ENCODE measurements at places on chromosomes 5 and 9.

GRCh38 chr5:11619339-11620024, 284.8 kb downstream of the CTNND2 start:
- no peak for DNase-seq

- no peak for DNase-seq
Observed at GRCh38 chr9:84894859-84895258, 225.3 kb downstream of the NTRK2 start.

GRCh38 chr5:35780236-35780635, 76.5 kb upstream of the IL7R start:
- DNase-seq, result peak; percentile 63

GRCh38 chr9:108521063-108521590, 334.7 kb downstream of the ACTL7B start:
- DNase-seq, result no peak

GRCh38 chr5:171275841-171276544, 33.1 kb upstream of the TLX3 start:
- no peak for DNase-seq

DNA sequence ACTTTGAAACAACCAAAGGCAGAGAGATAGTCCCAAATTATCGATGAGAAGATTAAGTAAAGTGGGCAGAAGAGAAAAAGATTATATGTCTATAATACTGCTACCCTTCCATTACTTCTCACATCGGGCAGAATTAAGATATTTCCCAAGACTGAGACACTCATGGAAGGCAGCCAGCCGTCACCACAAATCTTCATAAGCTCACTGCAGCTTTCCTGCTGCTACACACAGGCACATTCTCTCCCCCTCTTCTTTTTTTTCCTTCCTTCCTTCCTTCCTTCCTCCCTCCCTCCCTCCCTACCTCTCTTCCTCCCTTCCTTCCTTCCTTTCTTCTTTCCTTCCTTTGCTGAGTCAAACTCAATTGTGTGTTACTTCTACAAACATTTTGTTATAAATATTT, 58.7 kb upstream of the SPATA31C2 start:
- DNase-seq, result no peak

- no peak for DNase-seq
Observed at GRCh38 chr5:87231037-87231808, 36.5 kb upstream of the RASA1 start.

DNA sequence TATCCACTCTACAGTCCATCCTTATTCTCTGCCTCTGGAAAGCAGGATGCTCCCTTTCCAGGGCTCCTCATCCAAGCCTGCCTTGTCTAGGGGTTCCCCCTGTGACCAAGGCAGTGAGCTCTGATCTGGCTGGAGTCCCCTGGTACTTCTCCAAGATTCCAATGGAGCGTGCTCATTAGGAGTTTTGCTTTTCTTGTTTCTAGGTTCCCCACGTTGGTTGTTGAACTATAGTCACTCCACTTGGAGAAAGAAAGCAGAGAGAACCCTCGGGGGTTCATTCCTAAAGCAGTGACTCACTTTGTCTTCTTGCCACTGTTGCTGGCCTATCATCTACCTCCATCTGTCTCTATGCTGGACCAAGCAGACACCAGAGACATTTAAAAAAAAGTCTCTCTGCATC, 192.6 kb downstream of the TLE4 start:
- no peak for DNase-seq

GRCh38 chr5:96565582-96566265, 96.5 kb upstream of the CAST start:
- peak; percentile 53 for DNase-seq

DNA sequence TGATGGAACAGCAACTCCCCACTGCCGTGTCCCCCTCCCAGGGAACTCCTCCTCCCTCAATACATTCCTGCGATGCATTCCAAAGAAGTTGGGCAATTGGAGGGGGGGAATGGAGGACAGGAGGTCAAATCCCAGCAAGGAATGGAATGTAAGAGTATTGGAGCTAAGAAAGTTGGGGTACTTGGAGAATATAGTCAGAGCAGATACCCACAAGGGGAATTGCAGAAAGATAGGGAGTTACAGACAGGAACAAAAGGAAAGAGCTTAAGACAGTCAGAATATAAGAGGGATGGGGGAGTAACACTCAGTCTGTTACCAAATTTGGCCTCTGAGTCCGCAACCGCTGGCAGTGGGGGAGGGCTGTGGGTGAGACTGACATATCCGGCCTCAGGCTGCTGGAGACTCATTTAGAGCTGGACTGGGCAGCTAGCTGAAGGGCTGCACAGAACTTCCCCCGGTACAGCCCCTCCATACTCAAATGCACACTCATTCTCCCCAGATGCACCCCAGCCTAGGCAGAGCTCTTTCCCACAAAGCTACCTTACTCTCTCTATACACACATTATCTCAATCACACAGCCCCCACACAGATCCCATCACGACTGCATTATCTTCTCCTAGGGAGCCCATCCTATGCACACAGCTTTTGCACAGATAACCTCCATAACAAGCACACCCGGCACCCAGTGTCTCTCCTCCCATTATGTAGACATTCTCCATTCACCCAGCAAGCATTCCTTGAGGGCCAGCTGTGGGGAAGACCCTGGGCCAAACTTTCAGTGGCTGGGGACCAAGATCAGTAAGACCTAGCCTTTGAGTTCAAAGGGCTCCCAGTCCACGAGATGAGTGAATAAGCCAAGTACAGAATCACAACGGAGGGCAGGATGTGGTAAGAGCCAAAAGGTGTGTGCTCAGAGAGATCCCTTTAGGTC, 3.7 kb downstream of the TLN1 start:
- DNase-seq, result peak; percentile 75

GRCh38 chr9:114820776-114821501, 15.1 kb upstream of the TNFSF15 start:
- no peak for DNase-seq

DNA sequence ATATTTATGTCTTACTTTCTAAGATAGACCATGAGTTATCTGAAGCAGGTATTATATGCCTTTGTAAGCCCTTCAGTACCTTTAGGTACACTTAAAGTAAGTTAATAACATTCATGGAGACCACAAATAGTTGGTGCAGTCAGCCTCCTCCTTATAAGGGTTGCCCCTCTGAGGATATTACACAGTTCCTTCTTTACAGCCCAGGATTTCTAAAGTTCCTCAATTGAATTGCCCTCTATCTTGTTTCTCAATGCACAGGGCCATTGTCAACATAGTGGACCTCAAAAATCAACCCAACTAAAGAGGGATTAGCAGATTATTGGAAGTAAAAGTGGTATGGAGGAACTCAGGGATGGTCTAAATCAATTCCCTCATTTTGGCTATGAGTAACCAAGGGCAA, 50.3 kb downstream of the HMHB1 start:
- no peak for DNase-seq

- DNase-seq, result no peak
Observed at GRCh38 chr9:95342571-95342970, 25.1 kb upstream of the FANCC start.

GRCh38 chr5:78509884-78510769, 138.4 kb downstream of the LHFPL2 start:
- DNase-seq, result peak; percentile 35

- DNase-seq, result peak; percentile 4
Observed at GRCh38 chr5:43729846-43730478, 127.0 kb downstream of the NNT start.

- no peak for DNase-seq
Observed at GRCh38 chr5:58770136-58770535, 187.3 kb downstream of the RAB3C start.

DNA sequence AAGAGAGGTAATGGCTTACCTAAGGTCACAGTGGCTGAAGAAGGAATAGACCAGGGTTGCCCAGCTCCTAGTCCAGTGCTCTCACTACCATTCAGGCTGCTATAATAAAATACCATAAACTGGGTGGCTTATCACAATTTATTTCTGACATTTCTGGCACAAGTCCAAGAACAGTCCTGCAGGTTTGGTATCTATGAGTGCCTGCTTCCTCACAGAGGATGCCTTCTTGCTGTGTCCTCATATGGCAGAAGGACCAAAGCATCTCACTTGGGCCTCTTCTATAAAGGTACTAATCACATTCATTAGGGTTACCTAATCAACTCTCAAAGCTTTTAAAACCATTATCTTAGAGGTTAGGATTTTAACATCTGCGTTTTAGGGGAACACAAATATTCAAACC, 17.2 kb downstream of the STARD4 start:
- DNase-seq, result no peak

DNA sequence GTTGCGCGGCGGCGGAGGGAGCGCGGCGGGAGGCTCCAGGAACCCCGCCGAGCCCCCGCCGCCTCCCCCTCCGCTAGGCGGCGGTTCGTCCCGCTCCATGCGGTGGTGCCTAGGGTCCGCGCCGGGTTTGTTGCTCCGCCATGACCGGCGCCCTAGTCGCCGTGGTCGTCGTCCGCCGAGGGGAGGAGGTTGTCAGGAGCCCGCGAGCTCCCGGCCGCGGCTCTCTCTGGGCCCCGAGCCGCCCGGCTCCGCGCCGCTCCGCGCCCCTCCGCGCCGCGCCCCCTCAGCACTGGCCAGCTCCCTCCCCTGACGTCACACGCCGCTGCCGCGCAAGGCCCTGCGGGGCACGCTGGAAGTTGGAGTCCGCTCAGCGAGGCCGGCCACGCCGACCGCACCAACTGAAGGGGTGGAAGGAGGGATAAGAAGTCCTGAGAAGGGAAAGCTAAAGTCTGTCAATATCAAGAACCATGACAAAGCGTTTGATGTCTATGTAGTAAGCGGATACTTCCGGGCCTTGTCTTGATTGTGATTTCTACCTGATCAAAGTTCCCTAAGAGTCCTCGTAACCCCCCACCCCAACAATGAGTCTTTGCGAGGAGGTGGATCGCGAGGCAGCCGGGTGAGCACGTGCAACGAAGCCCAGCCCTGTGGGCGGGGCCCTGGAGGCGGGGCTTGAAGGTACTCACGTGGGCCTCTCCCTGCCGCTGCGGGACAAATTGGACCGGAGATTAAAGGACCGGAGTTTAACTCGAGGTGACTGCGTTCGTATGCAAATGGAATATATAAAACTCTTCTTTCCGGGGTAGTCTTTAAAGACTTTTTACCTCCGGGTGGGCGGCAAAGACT, at the start of gene NR6A1:
Gene NR6A1 (minus strand): TSS at position 291 of the 846 bp plus-strand sequence.
- peak; percentile 94 for DNase-seq

DNA sequence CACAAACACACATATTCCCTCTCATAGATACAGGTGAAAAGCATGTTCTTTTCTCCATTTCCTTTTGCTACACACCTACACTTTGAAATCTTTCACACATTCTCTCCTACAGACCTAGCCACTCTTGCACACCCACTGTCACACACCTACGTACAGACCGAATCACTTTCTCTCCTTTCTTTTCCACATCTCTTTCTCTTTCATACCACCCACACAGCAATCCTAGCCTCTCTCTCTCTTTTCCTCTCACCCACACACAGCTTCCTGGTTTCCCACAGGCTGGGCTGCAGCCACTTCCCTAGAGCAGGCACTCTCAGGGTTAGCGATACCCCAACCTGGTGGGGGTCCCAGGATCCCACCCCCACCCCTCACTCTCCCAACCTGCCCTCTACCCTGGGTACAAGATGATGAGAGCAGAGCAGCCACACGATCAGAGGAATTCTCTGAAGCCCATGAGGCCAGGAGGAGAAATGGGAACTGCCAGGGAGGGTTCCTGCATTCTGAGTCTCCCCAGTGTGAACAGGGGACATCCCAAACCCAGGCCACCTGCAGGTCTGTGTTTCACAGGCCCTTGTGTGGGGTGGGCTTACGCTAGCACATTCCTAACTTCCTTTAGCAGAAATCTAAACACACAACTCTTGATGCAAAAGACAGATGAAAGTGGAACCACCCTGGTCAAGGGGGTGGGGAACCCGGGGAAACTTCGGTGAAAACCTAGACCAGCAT, 17.1 kb upstream of the SYNPO start:
- DNase-seq, result no peak

DNA sequence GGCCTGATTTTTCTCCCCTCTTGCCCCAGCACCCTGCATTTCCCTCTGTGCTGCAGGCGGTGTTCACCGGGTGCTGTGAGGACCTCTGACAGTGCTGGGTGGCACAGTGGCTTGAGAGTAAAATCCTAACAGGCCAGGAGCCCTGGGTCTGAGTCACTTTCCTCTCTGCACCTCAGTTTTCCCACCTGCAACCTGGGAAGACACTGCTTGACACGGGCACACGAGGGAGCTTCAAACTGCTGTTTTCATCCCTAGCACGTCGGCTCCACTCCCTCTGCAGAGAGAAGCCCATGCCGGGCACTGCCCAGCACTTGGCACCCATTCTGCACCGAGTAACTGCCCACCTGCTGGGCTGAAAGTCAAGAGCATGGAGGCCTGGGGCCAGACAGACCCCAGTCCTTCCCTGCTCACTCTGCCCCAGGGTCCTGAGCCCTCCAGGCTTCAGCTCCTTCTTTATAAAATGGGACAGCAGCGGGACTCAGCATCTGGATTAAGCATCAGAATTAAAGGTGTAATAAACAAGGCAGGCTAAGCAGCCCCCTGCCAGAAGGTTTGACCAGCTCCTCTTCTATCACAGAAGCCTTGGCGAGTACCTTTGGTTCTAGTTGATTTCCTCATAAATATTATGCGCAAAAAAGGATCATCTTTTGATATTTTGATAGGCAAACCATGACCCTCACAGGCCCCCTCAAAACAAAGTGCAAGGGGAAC, 5.2 kb downstream of the GFI1B start:
- DNase-seq, result no peak

DNA sequence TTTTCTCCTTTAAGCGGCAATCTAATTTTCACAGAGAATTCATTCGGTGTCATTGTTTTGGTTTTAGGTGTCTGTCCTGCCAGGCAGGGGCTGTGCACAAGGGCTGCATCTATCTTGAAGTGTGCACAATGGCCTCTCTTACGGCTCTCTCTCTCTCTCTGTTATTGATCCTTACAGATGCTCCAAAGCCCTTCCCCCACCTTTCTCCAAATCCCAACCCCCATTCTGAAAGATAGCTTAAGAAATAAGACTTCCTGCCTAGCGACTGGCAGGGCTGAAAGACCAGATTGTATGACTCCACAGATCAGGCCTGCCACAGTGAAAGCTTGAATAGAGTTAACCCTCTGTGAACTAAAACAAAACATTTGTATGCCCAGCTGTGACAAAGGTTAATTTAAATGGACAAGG, 86.5 kb upstream of the NR5A1 start:
- DNase-seq, result no peak

DNA sequence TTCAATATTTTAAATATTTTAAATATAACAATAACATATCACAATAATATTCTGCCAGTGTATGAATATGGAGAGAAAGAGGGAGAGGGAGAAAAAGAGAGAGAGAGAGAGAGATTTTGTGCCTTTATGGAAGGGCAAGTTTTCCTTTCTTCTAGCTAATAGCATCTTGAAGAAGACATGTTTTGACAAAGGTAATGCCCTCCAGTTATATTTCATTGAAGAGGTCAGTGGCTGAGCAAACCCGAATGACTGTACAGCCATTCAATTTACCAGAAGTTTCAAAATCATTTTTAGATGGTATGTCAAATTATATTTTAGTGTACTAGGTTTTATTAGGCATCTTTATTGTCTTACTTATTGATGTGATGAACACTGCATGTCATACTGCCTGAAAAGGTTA, 139.3 kb downstream of the EMB start:
- no peak for DNase-seq
